ENCODE measurements at places on chromosomes 11 and 22.

DNA sequence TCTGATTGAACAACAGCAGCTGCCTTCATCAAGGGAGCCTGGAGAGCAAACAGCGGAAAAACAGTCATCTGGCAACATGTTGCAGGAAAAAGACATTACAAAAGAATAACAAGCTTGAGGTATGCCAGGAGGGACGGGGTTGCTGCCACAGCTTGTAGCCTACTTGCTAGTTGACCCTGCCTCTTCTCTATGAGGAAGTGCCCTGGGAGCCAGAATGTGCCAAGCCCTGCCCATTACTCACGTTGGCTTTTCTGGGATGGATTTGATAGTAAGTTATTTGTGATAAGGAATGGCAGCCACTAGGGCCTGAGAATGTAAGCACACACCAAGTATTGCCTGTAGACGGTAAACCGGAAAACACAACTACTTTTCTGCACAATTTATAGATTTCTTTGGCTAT is 113.5 kb upstream of the KIRREL3 start:
- DNase-seq, result no peak

DNA sequence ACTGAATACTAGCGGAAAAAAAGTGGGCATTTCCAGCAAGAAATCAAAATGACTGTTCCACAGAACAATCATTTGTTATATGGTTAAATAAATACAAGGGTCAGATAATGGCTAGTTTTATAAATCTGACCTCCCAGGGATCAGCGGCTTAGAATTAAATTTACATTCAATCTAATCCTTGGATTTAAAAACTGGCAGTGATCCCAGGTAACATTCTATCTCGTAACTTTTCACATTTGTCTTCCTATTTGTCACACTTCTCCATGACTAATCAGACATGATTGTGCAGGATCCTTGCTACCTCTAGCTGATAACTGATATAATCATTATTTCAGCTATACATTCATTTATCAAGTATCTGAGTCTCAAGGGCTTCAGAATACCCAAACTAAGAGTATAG is 2.9 kb upstream of the MMP3 start:
- DNase-seq, result no peak

DNA sequence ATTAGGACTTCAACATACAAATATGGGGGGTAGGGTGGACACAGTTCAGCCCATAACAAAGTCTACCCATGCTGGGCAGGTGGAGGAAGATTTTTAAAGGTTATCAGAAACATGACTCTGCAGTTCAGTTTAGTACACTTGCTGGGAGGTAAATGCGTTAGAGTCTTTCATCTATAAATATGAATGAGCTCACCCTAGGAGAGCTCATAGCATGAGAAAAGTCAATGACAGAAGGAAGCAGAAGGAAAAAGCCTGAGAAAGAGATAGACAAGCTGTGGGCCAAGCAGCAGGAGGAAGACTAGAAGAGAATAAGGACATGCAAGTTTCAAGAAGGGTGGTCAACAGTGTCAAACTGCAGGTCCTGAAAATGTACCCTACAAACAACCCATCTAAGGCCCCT is 27.0 kb upstream of the FSHB start:
- no peak for DNase-seq

- no peak for DNase-seq
Observed at GRCh38 chr11:99739464-99740089, 718.8 kb downstream of the CNTN5 start.

All from stimulated activated CD8-positive, alpha-beta memory T cell treated with anti-CD3 and anti-CD28 coated beads, Interleukin-7, amount 100 ng/mL, for 1 hour (primary cell).